IMR-90 (cell line): ENCODE measurements at places on chromosomes 13 and 19. TPM values are rescaled to one million over a fixed set of nuclear protein-coding genes. Genes with fewer than 3 reads are reported as not detected.
A peak's percentile ranks its signal among the peaks of the same experiment; 100 is the strongest.

DNA sequence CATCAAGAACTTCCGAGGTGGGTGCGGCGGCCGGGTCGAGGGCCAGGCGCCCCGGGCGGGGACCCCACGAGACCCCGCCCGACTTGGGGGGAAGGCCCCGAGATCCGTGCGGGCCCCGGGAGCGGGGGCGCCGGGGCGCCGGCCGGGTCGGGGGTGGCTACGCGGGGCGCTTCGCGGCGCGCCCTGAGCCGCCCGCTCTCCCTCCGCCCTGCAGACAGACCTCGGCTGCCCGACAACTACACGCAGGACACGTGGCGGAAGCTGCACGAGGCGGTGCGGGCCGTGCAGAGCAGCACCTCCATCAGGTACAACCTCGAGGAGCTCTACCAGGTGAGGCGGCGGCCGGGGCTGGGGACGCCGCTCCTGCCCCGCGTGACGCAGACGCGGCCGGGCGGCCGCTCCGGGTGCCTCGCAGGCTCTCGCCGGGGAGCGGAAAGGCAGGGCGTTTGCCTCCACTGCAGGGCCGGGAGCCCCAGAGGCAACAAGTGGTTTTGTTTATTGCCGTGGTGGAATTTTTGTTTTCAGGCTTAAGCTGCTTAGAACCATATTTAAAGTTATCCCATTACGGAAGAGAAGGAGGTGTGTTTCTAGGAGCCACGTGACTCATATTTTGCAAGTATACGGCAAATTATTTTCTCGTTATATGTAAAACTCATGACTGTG is 477 bp downstream of the CUL4A start:
- peak; percentile 55 for DNase-seq

DNA sequence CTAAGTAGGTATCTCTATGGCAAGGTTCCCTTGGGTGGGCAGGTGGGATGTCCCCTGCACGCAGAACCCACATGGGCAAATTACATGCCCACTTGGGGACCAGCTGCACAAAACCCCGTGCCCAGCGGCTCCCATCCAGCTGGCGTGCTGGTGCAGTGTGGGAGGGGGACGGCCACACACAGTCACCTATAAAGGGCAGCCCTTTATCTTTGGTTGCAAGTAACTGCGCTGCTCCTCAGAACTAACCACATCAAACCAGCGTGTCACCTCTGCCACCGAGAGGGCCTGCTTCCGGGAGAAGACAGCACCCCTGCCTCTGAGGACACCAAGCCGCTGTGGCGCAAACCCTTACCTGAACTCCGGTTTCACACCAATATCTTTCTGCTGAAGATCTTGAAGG is 32.2 kb downstream of the ANKRD27 start:
- DNase-seq: no peak

- DNase-seq: peak; percentile 46
Observed at GRCh38 chr13:85313761-85314503, 485.3 kb downstream of the SLITRK6 start.

DNA sequence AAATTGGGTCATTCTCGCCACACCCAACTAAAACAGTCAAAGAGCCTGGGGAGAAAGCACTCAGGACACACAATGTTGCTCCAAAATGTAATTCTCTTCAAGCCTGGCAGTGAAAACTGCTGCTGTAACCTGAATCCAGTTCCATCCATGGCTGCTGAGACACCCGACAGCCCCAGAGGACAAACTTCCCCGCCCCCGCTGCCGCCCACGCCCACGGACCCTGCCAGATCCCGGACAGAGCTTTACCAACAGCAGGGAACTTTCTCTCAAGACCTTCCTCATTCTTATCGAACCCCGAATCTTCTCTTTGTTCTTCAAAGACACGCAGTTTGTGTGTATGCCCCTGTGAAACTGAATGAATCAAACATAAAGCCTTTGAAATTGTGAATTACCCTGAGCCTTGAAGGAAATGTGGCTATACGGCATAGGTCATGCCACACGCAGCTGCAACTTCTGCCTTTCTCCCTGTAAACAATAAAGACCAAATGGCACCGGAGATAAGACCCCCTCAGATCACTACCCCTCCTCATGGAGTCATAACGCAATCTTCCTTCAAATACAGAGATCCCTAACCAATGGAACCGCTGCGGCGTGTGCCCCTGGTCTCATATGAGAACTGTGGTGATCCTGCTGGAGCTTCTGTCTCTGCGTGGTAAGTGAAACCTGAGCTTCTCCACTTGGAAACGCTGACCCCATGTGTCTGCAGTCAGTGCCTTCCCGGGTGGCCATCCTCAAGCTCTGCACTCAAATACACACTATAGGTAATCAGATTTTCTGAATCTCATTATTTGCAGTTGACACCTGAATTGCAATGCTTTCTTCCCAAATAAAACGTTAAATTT is 4.8 kb upstream of the LAMP1 start:
- peak; percentile 51 for DNase-seq

DNA sequence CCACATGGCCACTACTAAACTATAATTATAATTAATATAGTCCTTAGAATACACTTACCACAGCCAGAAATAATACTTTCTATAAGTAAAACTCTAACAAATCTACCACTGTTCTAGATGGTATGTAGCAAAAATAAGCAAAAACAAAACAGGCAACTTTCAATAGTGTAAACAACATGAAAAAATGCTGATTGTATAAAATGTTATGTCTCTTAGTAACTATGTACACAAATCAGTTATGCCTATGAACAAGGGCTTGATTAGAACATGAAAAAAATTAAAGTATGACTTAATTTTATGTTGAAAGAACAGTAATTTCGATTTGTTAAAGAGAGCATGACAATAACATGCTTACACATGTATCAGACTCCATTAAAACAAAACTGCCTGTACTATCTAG is 60.7 kb downstream of the LATS2 start:
- DNase-seq: no peak

- DNase-seq: no peak
Observed at GRCh38 chr19:13868663-13869062, 8.3 kb upstream of the NANOS3 start.

DNA sequence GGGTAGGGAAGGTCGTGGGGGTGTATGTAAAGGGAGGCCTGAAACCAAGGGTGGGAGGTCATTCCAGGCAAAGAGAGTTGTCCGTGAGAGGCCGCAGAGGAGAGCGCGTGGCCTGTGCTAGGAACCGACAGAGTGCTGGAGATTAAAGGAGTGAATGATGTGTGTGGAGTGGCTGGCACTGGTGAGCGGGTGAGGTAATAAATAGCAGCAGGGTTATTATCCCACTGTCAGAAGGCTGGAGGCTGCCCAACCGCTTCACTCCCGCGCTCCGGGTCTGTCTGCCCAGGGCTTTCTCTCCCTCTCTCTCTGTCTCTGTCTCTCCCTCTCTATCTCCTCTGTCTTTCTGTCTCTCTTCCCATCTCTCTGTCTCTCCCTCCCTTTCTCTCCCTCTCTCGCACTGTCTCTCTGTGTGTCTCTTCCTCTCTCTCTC is 17.4 kb downstream of the ZNF579 start:
- no peak for DNase-seq

DNA sequence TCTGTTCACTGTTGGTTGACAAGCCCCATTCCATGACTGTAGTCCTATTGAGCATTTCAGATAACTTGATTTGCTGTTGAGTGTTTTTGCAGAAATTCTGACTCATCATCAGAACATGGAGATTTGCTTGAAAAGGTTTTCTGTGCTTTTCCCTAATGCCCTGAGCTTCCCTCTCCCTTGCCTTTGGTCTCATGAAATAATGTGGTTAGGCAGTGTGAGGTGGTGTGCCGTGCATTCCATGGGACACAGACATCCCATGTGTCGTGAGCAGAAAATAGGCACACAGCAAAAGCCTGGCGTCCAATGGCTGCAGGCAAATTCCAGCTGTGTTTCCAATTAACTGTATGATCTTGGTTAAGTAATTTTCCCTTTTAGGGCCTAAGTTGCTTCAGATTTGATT is 197.4 kb downstream of the DLEU7 start:
- DNase-seq: no peak

- no peak for DNase-seq
Observed at GRCh38 chr13:113789167-113789566, 30.1 kb downstream of the TMEM255B start.

- DNase-seq: no peak
Observed at GRCh38 chr13:104701591-104701990, 1635.4 kb upstream of the SLC10A2 start.

DNA sequence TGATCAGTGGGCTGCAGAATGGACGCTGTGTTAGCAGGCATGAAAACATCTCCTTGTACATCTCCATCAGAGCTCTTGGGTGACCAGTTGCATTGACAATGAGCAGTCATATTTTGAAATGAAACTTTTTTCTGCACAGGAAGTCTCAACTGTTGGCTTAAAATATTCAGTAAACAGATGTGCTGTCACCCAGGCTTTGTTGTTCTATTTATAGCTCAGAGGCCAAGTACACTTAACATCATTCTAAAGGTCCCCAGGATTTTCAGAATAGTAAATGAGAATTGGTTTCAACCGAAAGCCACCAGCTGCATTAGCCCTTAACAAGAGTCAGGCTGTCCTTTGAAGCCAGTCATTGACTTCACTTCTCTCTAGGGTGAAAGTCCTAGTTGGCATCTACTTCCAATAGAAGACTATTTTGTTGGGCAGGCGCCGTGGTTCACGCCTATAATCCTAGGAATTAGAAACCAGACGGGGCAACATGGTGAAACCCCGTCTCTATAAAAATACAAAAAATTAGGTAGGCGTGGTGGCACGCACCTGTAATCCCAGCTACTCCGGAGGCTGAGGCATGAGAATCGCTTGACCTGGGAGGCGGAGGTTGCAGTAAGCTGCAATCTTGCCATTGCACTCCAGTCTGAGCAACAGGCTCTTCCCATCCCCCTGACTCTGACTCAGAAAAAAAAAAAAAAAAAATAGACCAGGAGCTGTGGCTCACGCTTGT is 7.9 kb upstream of the PDE4A start:
- no peak for DNase-seq

DNA sequence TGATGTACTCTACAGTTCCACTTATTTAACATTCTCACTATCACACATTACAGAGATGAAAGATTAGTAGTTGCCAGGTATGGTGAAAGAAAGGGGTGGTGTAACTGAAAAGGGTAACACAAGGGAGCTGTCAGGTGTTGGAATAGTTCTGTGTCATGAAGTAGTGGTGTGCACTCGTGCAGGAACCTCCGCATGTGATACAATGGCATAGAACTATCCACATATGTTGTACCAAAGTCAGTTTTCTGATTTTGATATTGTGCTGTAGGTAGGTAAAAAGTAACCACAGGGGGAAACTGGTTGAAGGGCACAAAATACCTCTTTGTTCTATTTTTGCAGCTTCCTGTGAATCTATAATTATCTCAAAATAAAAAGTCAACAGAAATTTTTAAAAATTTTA is 24.4 kb upstream of the RPL21 start:
- no peak for DNase-seq

- DNase-seq: peak; percentile 7
Observed at GRCh38 chr13:98143601-98144026, 720 bp downstream of the FARP1 start.

- peak; percentile 18 for DNase-seq
Observed at GRCh38 chr13:106850973-106851650, 283.2 kb upstream of the ARGLU1 start.

DNA sequence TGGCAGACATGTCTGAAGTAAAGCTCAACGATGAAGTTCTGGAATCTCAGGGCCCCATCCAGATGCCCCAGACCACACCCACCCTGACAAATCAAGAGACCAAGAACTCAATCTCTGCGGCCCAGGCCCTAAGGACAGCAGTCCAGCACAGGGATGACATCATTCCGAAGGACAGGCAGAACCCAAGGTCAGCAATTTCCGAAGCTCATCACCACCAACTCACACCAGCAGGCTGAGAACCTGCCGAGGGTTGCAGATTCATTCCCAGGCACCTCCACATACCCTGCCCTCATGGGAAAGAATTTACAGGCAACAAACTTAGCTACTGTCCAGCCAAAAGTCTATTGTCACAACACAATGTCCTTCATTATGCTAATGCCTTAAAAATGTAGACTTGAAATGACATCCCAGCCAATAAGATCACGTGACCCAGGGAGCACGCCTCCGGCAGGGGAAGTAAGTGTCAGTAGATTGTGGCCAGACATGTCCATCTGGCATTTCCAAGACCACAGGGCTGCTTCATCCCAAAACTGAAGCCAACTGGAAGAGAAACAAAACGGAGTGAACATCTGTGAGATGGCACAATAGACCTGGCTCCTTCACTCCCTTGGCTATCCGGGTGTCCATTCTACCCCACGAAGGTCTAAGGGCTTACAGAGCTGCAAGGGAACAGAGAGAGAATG is 98.8 kb downstream of the CRYL1 start:
- DNase-seq: peak; percentile 32

- DNase-seq: no peak
Observed at GRCh38 chr13:47545201-47546024, 455.7 kb downstream of the SUCLA2 start.

GRCh38 chr13:50446611-50447010 is 396.9 kb downstream of the DLEU7 start:
- DNase-seq: no peak

- DNase-seq: no peak
Observed at GRCh38 chr19:4962085-4962619, 6.8 kb upstream of the KDM4B start.

GRCh38 chr13:38301236-38301635 is 48.4 kb upstream of the UFM1 start:
- DNase-seq: no peak

DNA sequence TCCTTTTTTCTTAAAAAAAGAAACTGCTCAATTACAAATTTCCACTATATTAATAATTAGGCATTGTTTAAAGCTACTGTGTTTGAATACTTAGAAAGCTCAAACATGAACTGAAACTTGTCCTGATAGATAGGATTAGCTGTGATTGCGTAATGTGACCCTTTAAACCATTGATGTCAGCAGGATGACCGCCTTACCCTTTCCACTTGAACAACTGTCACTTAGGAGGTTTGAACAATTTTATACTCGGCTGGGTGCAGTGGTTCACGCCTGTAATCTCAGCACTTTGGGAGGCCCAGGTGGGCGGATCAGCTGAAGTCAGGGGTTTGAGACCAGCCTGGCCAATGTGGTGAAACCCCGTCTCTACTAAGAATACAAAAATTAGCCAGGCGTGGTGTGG is 2.9 kb downstream of the LAMP1 start:
- DNase-seq: no peak

DNA sequence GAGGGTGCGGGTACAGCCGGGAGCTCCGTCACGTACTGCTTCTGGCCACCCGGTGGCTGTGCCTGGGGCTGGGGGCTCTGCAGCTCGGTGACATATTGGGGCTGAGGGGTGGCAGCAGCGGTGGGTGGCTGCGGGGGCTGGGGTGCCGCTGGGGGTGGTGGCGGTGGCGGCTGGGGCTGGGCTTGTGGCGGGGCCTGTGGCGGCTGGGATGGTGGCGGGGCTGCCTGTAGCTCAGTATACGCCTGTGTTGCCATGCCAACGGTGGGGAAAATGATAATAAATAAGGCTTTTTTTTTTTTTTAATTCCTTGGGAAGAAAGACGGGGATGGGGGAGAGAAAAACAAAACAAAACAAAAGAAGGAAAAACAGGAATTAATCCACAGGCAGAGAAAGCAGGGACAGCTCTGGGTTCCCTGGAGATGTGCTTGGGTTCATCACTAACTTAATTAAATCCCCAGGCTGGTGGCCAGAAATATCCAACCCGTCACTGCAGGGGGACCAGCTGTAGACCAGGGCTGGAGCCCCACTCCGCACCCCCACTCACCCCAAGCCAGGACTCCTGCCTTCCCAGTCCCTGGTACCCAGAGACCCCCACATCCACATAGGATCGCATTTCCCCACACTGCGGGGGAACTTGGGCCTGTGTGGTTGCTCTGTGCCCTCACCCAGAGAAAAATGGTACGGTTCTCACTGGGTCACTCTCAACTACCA is 12.4 kb downstream of the RFX1 start:
- DNase-seq: no peak

GRCh38 chr13:27790523-27790922 is 1.8 kb upstream of the GSX1 start:
- no peak for DNase-seq

The OCEL1 gene
- 0.83 and 1.1 TPM in 2 replicates for total RNA-seq

The TNFRSF19 gene
- total RNA-seq: 18.6 and 21.9 TPM in 2 replicates

The NDUFA3 gene
- 7.9 and 24.7 TPM in 2 replicates for total RNA-seq

The ZNF578 gene
- 2.8 and 4.1 TPM in 2 replicates for total RNA-seq
